ENCODE measurements at places on chromosomes 16 and 17.

GRCh38 chr16:48140821-48141220 is 15.0 kb downstream of the ABCC12 start:
- no peak for DNase-seq

GRCh38 chr16:81779536-81780320 is 637 bp downstream of the PLCG2 start:
- DNase-seq = no peak

- no peak for DNase-seq
Observed at GRCh38 chr16:86396901-86397311, 113.4 kb upstream of the FOXF1 start.

DNA sequence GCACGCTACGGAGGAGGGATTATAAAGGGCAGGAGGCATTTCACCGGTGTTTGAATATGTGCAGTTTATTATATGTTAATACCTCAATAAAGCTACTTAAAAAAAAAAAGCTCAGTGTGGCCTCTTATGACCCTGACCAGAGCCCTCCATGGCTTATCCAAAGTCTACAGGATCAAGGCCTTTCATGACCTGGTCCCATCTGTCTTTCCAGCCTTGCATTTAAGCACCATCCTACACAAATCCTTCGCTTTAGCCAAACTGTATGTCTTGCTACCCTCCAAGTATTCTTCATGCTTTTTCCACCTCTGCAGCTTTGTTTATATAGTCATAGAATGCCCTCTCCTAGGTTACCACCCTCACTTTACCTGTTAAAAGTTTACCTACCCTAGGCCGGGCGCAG is 6.5 kb downstream of the MFSD6L start:
- no peak for DNase-seq

DNA sequence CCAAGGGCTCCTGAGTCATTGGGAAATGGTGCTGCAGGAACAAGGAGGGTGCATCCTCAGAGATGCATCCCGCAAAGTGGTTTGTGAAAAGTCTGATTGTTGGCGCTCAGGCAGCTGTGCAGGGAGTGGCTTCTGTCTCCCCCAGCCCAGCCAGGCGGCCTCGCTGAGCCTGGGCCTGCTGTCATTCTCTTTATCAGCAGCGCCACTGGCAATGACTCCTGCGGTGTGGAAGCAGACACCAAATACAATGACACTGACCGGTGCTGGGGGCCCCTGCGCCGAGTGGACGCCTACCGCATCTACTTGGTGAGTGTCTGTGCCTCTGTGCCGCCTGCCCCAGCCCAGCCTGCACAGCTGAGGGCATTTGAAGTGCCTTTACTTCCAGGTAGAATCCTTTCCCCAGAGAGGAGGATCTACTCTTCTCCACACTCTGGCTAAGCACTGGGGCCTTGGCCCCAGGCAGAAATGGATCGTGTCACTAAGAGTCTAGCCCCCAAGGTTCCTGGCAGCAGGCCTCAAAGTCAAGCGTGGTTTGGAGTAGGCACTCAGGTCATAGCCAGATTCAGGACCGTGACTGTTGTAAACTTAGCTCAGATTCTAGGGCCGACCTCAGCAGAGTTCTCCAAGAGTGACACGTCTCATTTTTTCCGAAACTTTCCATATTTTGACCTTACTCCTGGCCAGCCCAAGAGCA is 19.3 kb upstream of the NAT9 start:
- no peak for DNase-seq
